ENCODE measurements at places on chromosomes 4 and X. TPM values are rescaled to one million over a fixed set of nuclear protein-coding genes. Genes with fewer than 3 reads are reported as not detected.

HEPH gene
- total RNA-seq: 21.0 TPM

TIGD2 gene
- total RNA-seq: 4.0 TPM

SLITRK4 gene
- 4.0 TPM for total RNA-seq

SLIT2 gene
- 10.1 TPM for total RNA-seq

LDOC1 gene
- 73.9 TPM for total RNA-seq

GLA gene
- 15.8 TPM for total RNA-seq

BMPR1B gene
- 18.2 TPM for total RNA-seq

- no peak overlapping the region for H3K27ac ChIP-seq
- no peaks in the 10 kb centered on the region for H3K4me1 ChIP-seq
- no peaks in the 10 kb centered on the region for H3K27me3 ChIP-seq
- no peak for DNase-seq
- H3K4me3 ChIP-seq: no peak overlapping the region
Observed at GRCh38 chr4:171342646-171343045, 470.6 kb upstream of the GALNTL6 start.

GRCh38 chr4:185265942-185266341, 56.5 kb downstream of the SNX25 start:
- no peaks in the 10 kb centered on the region for H3K27me3 ChIP-seq
- no peaks in the 10 kb centered on the region for H3K4me1 ChIP-seq
- no peaks in the 10 kb centered on the region for H3K36me3 ChIP-seq
- no peak overlapping the region for H3K4me3 ChIP-seq

DNA sequence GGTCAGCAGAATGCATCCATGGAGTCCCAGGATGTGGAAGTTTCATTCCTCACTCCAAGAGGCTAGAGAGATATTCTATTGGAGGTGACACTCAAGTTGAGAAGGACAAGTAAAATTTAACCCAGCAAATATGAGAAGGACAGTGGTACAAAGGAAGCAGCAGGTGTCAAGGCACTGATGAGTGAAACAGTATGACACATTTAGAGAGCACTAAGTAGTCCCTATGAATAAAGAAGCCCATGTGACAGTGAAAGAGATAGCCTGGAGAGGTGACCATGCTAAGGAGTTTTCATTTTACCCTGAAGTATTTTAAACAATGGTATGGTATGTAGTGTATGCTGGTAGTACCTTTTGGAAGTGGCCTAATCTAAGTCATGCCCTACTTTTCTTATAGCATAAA, 9.2 kb downstream of the BMX start:
- no peaks in the 10 kb centered on the region for H3K4me1 ChIP-seq
- no peak for DNase-seq
- H3K27me3 ChIP-seq: no peaks in the 10 kb centered on the region
- no peak overlapping the region for H3K27ac ChIP-seq

GRCh38 chr4:185280608-185281007, 71.2 kb downstream of the SNX25 start:
- no peak overlapping the region for H3K4me3 ChIP-seq
- H3K27me3 ChIP-seq: no peaks in the 10 kb centered on the region
- no peaks in the 10 kb centered on the region for H3K36me3 ChIP-seq

DNA sequence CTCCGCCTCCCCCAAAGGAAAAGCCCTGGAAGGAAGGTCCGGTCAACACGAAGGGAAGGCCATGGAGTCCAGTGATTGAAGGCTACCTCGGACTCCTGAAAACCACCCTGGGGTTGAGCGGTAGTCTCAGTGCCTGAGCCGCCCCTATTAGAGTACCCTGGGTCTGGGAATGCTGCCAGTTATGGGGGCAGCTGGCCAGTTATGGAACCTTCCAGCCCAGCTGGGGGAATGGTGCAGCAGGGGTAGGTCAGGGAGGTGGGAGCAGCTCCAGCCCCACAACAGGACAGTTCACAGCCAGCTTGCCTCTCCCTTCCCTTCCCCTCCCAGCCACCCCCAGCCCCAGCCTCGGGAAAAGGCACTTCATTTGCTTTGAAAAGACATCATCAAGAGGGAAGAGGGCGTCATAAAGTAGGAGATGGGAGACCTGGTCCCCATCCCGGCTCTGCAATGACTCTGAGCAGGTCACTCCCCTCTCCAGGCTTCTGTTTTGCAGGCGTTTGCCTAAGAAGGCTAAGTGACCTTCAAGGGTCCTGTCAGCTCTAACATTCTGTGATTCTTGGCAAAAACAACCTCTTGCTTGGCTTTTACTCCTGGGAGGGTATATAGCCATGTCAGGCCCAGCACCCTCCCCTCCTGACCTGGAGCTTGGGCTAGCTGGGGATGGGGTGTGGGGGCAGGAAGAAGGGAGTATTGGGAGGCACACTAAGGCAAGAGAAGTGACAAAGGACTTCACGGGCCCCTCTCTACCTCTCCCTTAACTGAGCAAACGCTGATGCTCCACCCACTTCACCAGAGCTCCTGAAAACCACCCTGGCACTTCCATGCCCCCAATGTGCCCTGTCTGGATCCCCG, 8.0 kb downstream of the APLN start:
- H3K27me3 ChIP-seq: no peaks in the 10 kb centered on the region
- H3K4me3 ChIP-seq: no peak overlapping the region
- H3K27ac ChIP-seq: no peak overlapping the region
- H3K36me3 ChIP-seq: no peaks in the 10 kb centered on the region

DNA sequence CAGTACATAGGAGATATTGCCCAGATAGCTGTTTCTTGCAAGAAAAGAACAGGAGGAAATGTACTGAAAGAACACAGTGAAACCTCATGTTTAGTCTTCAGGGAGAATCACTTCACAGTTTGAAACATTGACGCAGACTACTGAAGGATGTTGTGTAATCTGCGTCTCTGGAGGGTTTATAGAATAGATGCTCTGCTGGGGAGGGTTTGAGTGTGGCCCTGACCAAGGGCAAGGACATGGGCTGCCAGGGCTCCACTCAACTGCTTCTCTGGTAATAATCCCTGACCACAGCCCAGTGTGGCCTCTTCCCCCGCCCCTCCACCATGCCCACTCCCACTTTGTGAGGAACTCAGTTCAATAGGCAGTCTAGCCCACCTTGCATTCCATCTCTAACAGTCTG, 15.8 kb upstream of the ACE2 start:
- no peaks in the 10 kb centered on the region for H3K36me3 ChIP-seq
- no peak overlapping the region for H3K27ac ChIP-seq
- no peaks in the 10 kb centered on the region for H3K27me3 ChIP-seq
- H3K4me1 ChIP-seq: no peaks in the 10 kb centered on the region
- no peak overlapping the region for H3K4me3 ChIP-seq
- no peak for DNase-seq

DNA sequence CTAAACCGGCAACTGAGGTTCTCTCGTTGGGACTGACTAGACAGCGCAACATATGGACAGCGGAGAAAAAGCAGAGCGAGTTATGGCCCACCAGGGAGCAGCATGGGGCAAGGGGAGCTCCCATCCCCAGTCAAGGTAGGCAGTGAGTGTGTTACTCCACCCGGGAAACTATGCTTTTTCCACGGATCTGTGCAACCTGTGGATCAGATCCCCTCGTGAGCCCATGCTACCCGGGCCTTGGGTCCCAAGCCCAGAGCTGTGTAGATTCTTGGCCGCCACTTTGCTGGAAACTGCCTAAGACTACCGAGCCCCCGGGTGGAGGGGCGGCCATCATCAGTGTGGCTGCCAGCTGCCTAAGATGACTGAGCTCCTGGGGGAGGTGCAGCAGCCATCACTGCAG, 140.9 kb downstream of the PAPSS1 start:
- DNase-seq: no peak
- H3K27me3 ChIP-seq: no peaks in the 10 kb centered on the region
- H3K36me3 ChIP-seq: no peaks in the 10 kb centered on the region
- H3K4me3 ChIP-seq: no peak overlapping the region

GRCh38 chrX:19723427-19723826, 164.0 kb downstream of the SH3KBP1 start:
- H3K27me3 ChIP-seq: no peaks in the 10 kb centered on the region
- H3K27ac ChIP-seq: no peak overlapping the region
- DNase-seq: no peak
- H3K4me3 ChIP-seq: no peak overlapping the region
- H3K4me1 ChIP-seq: no peaks in the 10 kb centered on the region
- H3K36me3 ChIP-seq: no peaks in the 10 kb centered on the region

DNA sequence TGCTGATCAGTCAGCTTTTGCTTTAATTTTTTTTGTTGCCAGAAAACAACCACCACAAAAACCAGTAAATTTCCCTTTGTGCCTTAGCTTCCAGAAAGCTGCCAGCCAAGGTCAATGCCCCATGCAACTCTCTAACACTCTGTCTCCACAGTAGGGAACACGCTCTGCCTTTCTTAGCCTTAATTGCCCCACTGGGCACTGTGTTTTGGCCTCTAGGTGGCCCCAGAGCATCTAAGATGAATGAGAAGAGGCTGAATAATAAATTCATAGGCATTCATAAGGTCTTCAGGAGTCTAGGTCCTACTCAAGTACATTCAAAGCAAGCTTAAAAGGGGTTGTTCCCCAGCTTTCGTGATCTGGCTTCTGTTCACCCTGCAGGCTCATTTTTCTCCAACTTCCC, 57.7 kb upstream of the PASD1 start:
- H3K4me1 ChIP-seq: no peaks in the 10 kb centered on the region
- H3K27me3 ChIP-seq: no peaks in the 10 kb centered on the region
- no peak overlapping the region for H3K4me3 ChIP-seq
- no peak overlapping the region for H3K27ac ChIP-seq
- no peaks in the 10 kb centered on the region for H3K36me3 ChIP-seq

DNA sequence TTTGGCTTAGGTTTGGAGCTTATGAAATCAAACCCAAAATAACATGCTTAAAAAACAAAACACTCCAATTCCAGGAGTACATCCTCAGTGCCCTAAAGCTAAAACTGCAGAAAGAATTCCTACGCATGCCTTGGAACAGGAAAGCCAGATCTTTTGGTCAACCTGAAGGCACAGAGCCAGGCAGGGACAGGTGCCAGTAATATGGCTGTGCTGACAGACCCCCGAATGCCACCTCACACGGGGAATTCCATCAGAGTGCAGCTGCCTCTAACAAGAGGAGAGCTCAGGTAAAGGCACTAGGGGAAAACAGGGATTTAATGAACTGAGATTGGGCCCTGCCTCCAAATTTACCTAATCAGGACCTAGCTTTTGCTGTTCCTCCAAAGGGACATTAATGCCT, 77.1 kb downstream of the SHISA3 start:
- DNase-seq: no peak
- no peak overlapping the region for H3K4me3 ChIP-seq
- H3K27me3 ChIP-seq: no peaks in the 10 kb centered on the region

- no peaks in the 10 kb centered on the region for H3K4me1 ChIP-seq
- H3K36me3 ChIP-seq: no peaks in the 10 kb centered on the region
- no peak overlapping the region for H3K4me3 ChIP-seq
- no peaks in the 10 kb centered on the region for H3K27me3 ChIP-seq
Observed at GRCh38 chrX:79330022-79330421, 37.1 kb downstream of the ITM2A start.

- H3K4me3 ChIP-seq: no peak overlapping the region
- DNase-seq: no peak
- no peaks in the 10 kb centered on the region for H3K4me1 ChIP-seq
- H3K27me3 ChIP-seq: no peaks in the 10 kb centered on the region
Observed at GRCh38 chr4:169133932-169134331, 123.9 kb upstream of the CBR4 start.

DNA sequence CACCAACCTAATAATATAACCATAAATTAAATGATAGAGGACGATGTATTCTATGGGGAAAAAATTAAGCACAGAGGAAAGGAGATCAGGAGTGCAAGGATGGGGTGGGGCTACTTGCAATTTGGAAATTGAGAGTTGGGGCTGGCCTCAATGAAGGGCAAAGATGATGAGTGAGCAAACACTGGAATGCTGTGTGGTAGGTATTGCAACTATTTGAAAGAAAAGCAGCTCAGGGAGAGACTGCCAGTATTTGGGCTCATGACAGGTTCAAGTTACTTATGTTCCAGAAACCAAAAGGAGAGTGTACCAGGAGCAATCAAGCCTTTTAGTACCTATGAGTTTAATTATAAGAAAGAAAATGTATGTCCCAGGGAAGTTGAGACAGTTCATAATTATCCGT, 47.4 kb downstream of the ASIC5 start:
- H3K27ac ChIP-seq: no peak overlapping the region
- no peak overlapping the region for H3K4me3 ChIP-seq
- DNase-seq: no peak

- H3K27ac ChIP-seq: no peak overlapping the region
- H3K36me3 ChIP-seq: no peaks in the 10 kb centered on the region
- DNase-seq: no peak
Observed at GRCh38 chr4:78297116-78297800, 240.1 kb downstream of the FRAS1 start.

- no peak for DNase-seq
- no peak overlapping the region for H3K4me3 ChIP-seq
- no peaks in the 10 kb centered on the region for H3K4me1 ChIP-seq
- no peaks in the 10 kb centered on the region for H3K36me3 ChIP-seq
- no peaks in the 10 kb centered on the region for H3K27me3 ChIP-seq
Observed at GRCh38 chr4:117654079-117654478, 380.2 kb upstream of the NDST3 start.

GRCh38 chr4:39559626-39560025, 32.4 kb upstream of the UGDH start:
- no peaks in the 10 kb centered on the region for H3K27me3 ChIP-seq
- peaks cover 3% of the 10 kb centered on the region for H3K4me1 ChIP-seq
- no peaks in the 10 kb centered on the region for H3K36me3 ChIP-seq
- DNase-seq: no peak
- H3K4me3 ChIP-seq: no peak overlapping the region

- H3K4me1 ChIP-seq: no peaks in the 10 kb centered on the region
- no peak for DNase-seq
- H3K36me3 ChIP-seq: no peaks in the 10 kb centered on the region
- no peaks in the 10 kb centered on the region for H3K27me3 ChIP-seq
- H3K27ac ChIP-seq: no peak overlapping the region
Observed at GRCh38 chr4:112916868-112917267, 132.6 kb upstream of the ANK2 start.

GRCh38 chr4:184385705-184386141, 88.6 kb downstream of the IRF2 start:
- no peak for DNase-seq
- no peaks in the 10 kb centered on the region for H3K36me3 ChIP-seq
- H3K4me3 ChIP-seq: no peak overlapping the region
- H3K27me3 ChIP-seq: no peaks in the 10 kb centered on the region
- peak overlapping the region; percentile 79 for H3K27ac ChIP-seq

- no peaks in the 10 kb centered on the region for H3K27me3 ChIP-seq
- H3K4me3 ChIP-seq: no peak overlapping the region
- H3K27ac ChIP-seq: no peak overlapping the region
- no peaks in the 10 kb centered on the region for H3K36me3 ChIP-seq
Observed at GRCh38 chrX:3527166-3527565, 180.7 kb upstream of the MXRA5 start.

Data from ovary (tissue), 10 donors.